ENCODE measurements at places on chromosomes 11 and 22.
A peak's percentile ranks its signal among the peaks of the same experiment; 100 is the strongest.

- DNase-seq = no peak
Observed at GRCh38 chr22:50438305-50439275, 36.2 kb downstream of the SBF1 start.

- DNase-seq = peak; percentile 5
Observed at GRCh38 chr11:97506076-97506759, 1116.4 kb downstream of the JRKL start.

- peak; percentile 46 for DNase-seq
Observed at GRCh38 chr22:49826603-49827270, 936 bp downstream of the BRD1 start.

GRCh38 chr11:88353386-88353785 lies 15.8 kb upstream of the CTSC start:
- no peak for DNase-seq

DNA sequence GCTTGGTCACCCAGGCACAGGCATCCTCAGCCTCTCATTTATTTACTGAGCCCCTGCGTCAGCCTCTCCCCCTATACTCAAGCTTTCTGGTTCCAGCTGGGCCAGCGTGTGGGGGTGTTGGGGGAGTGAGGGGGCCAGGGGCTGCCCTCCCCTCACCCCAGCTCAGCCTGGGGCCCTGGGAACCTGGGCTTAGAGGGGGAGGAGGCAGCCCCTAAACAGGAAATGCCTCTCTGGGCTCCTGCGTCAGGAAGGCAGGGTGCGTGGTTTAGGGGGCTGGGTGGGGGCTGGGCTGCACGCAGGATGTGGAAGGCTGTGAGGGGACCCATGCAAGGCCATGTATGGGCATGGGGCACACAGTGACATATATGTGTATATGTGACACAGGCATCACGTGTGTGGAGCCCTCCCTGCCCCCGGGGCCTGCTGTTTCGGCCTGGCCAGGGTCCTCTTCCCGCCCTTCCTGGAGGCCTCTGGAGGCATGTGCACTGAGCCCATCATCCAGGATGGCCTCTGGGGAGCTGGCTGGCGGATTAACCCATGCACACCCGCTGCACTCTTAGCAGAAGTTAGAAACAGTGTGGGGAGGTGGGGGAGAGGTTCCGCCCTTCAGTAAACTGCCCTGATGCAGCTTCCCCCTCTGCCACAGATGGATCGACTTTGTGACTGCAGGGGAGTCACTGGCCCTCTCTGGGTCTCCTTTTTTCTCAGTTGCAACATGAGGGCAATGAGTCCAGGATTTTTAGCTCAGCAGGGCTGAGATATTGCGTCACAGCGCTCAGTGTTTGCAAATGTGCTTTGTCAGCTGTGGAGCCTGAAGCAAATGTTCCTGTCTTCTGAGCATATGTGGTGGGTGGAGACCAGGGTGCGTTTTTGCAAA lies 1.1 kb upstream of the CD248 start:
- DNase-seq = peak; percentile 96

- DNase-seq = peak; percentile 88
Observed at GRCh38 chr11:95849087-95849825, 59.0 kb downstream of the CEP57 start.

- DNase-seq = no peak
Observed at GRCh38 chr22:49331223-49331815, 496.4 kb downstream of the BRD1 start.

DNA sequence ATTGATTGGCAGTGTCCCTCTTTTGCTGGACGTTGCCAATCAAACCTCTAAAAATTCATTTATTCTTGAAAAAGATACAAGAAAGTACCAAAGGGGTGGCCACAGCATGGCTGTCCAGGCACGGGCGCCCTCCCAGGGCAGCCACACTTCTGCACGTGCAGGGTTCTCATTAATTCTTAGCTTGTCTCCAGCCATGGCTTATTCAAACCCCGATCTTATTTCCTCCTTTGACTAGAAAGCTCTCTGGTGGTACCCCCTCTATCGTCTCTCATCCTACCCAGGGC lies 123.9 kb downstream of the CTTN start:
- DNase-seq = no peak

- DNase-seq = no peak
Observed at GRCh38 chr11:92845805-92846204, 123.6 kb upstream of the MTNR1B start.
